CD4-positive, alpha-beta T cell treated with Interleukin-21 for 1 hour (primary cell): ENCODE measurements at places on chromosomes 6 and 20.

- no peak for DNase-seq
Measured at GRCh38 chr6:110404607-110405006, 10.8 kb downstream of the DDO start.

GRCh38 chr6:20589266-20589665 lies 55.0 kb downstream of the CDKAL1 start:
- no peak for DNase-seq

DNA sequence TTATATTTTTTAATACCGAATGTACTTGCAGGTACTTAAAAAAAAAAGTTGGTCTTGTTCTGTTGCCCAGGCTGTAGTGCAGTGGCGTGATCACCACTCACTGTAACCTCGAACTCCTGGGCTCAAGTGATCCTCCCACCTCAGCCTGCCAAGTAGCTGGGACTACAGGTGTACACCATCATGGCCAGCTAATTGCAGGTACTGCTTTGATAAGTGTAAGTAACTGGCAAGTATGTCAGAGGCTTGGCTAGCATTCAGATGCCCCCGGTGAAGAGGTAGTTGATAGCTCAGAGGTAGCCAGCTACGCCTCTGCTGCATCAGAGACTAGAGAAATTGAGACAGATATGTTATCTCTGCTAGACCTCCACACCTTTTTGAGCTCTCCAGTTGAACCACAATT lies 40.5 kb downstream of the BTBD9 start:
- no peak for DNase-seq

- no peak for DNase-seq
Measured at GRCh38 chr6:5046430-5046829, 38.7 kb upstream of the PPP1R3G start.

DNA sequence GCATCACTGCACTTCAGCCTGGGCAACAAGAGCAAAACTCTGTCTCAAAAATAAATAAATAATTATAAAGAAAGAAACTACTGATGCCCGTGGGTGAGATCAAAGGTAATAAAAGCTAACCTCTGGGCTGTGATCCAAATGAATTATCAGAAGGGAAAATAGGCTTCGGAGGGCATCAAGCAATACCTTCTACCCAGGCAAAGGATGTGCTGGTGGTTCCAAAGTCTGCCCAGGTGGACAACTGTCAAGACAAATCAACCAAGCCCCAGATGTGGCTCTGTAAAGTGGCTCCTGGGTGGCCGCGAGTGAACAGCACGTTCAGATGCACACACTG lies 95.6 kb downstream of the SCML4 start:
- no peak for DNase-seq

DNA sequence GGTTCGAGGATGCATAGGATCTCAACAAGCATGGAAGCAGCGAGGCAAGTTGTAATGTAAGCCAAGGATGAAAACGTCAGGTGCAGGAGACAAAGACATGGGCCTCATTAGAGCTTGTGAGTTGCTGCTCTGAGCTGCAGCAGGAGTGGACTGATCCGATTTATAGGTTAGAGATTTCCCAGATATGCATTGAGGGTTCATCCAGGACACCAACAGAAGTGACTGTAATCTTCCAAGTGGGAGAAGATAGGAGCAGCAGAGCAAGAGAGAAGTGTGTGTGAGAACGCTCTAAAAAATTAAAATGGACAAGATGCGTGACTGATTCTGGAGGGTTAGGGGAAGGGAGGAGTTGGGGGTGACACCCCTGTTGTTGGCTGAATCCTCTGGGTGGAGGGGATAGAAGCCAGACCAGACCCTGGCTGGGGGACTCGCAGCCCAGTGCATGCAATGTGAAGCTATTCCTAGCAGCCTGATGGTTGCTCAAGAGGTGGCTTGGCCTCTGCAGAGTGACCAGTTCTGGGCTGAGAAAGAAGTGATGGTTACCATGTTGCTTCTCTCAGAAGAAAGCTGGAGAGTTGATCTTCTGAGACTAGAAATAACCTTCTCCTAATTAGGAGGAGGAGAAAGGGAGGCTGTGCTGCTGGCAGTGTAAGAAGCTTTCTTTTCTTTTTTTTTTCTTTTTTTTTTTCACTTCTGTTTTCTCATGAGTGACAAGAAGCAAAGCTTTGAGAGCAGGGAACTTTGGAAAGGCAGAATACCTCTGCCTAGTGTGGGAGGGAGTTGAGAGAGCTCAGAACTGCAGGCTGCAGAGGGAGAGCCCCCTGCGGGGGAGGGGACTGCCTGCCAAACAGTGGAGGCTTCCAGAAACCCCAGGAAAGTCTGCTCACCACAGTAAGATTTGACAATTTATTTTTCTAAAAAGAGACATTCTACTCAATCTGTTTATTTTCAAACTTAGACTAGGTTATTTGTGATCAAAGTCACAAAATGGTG lies 116.9 kb downstream of the SLX4IP start:
- DNase-seq = no peak

- DNase-seq = no peak
Measured at GRCh38 chr6:40606526-40606925, 19.4 kb upstream of the LRFN2 start.

DNA sequence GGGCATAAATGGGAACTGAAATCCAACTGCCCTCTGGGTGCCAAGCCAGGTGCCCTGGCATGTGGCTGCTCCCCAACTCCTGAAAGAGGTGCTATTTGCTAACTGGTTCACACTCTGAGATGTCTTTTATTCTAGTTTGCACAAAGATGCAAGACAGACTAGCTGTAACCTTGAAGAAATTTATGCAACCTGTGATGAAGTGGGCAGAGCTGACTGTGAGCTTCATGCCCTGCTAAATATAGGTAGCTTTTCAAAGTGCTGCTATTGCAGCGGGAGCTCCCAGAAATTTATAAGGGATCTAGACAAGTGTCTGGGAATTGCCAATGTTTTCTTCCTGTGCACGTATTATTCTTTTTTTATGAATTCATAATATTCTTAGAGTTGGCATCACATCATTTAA lies 517.5 kb downstream of the RNF144B start:
- DNase-seq = no peak

- no peak for DNase-seq
Measured at GRCh38 chr6:75300531-75300855, 15.9 kb upstream of the TMEM30A start.

DNA sequence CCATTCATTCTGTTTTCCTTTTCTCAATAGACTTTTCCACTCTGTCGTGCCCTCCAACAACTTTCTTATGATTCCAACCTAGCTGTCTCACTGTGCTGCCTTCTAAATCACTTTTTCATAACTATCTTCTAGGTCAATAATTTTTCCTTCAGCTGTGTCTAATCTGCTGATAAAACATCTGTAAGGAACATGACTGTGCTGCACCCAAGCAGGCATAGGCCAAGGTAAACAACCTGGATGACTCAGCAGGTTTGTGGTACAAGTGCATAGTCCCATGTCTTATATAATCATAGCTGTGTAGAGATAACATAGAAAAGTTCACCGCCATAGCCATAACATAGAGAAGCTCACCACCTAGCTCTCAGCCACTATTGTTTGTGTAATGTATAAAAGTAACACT lies 332.3 kb downstream of the PLCB1 start:
- DNase-seq = no peak

DNA sequence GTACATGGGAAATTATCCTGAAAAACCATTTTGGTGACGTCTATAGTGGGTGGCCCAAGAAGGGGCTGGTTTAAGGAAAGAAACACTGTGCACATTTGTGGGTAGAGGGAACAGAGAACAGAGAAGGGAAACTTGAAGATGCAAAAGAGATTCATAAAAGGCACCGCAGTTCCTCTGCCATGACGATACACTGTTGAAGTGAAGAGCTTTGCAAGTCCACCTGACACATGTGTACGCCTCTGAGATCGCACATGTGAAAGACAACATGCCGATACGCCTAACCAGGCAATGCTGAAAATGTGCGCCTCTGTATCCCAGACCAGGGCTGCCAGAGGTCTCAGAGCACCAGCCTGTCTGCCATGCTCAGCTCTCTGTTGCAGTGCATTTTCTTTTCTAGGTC lies 180.9 kb downstream of the KIF16B start:
- no peak for DNase-seq

GRCh38 chr20:32869562-32869961 lies 10.8 kb downstream of the EFCAB8 start:
- no peak for DNase-seq

DNA sequence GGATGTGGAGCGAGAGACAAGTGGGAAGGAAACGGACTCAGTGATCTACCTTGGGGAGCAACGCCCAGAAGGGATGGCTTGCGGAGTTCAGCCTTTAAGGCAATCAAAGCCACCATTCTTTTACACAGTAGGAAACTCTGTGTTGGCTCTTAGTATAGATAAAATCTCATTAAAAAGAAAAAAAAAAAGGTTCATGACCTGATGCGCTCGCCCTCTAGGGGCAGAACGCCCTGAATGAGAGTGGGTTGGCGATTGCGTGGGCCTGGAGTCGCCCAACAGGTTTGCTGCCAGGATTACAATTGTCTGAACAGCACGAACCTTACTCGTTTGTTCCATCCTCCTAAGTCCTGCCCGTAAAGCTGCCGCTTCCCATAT lies 1.2 kb downstream of the TPD52L1 start:
- peak; percentile 12 for DNase-seq

- DNase-seq = no peak
Measured at GRCh38 chr20:59402681-59403080, 102.3 kb downstream of the EDN3 start.
